ENCODE measurements at places on chromosomes 5 and 9. TPM values are rescaled to one million over a fixed set of nuclear protein-coding genes. Genes with fewer than 3 reads are reported as not detected.

COL23A1 gene
- 1.5 TPM for total RNA-seq

DNA sequence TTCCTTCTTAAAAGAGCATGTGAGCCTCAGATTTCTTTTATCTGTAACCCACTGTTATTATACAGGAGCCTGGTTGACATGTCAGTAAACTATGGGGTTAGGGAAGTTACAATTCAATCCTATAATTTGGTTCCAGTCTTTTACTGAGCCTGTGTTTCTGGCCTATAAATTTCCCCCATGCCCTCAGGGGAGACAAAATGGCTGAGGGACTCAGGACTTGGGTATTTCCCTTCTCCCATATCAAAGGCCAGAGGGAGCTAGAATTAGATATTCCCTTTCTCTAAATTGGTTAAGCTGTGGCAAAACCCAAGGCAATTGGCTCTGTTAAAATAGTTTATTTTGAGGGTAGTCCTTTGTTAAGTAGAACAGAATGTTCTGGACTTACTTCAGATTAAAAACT is 823.2 kb downstream of the TLE1 start:
- no peaks in the 10 kb centered on the region for H3K36me3 ChIP-seq
- H3K4me3 ChIP-seq: no peak overlapping the region
- no peak overlapping the region for H3K27ac ChIP-seq
- DNase-seq: no peak

- peaks cover 19% of the 10 kb centered on the region for H3K36me3 ChIP-seq
- no peak for DNase-seq
- H3K4me3 ChIP-seq: no peak overlapping the region
- H3K27me3 ChIP-seq: no peaks in the 10 kb centered on the region
Measured at GRCh38 chr5:115209279-115209678, 39.6 kb upstream of the TRIM36 start.

DNA sequence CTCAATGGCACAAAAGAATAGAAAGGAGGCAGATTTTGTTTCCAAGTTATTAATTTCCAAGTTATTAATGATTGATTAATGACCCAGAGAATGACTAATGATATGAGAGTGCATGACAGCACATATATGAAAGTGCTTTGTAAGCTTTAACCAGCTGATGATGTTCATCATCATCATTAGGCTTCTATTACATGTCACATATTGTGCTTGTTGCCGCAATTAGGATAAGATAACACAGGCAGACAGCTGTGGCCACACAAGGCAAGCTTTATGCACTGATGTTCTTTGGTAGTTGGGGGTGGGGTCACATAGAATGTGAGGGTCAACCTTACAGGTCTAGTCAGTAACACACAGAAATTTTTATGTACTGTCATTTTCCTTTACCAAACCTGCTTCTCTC is 219.7 kb downstream of the TRPM3 start:
- no peak overlapping the region for H3K4me3 ChIP-seq
- no peak for DNase-seq
- H3K36me3 ChIP-seq: no peaks in the 10 kb centered on the region
- no peaks in the 10 kb centered on the region for H3K27me3 ChIP-seq
- no peak overlapping the region for H3K27ac ChIP-seq
- H3K4me1 ChIP-seq: no peaks in the 10 kb centered on the region

ST6GALNAC4 gene
- total RNA-seq: 20.3 TPM

GRCh38 chr9:92426501-92427145 is 2.4 kb upstream of the OMD start:
- no peaks in the 10 kb centered on the region for H3K36me3 ChIP-seq
- peak overlapping the region; percentile 34 for H3K27ac ChIP-seq
- no peaks in the 10 kb centered on the region for H3K27me3 ChIP-seq
- H3K4me1 ChIP-seq: peaks cover 30% of the 10 kb centered on the region

DNA sequence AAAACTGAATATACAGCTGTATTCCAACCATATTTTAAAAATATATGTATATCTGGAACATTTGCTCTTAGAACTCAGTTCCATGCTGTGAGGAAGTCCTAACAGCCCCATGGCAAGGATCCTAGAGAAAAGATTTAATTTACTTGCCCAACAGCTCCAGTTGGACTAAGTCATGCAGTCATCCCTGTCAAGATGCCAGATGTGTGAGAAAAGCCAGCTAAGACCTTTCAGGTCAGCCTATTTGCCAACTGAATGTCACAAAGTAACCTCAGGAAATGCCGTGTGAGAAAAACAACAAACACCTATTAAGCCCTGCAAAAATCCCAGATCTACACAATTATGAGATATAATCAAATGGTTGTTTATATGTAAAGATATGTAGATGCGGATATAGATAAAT is 416.3 kb downstream of the NR2F1-AS1 start:
- no peaks in the 10 kb centered on the region for H3K36me3 ChIP-seq
- no peak for DNase-seq
- no peaks in the 10 kb centered on the region for H3K27me3 ChIP-seq
- peaks cover 13% of the 10 kb centered on the region for H3K4me1 ChIP-seq
- no peak overlapping the region for H3K27ac ChIP-seq

TAF11L4 gene
- total RNA-seq: not detected

CER1 gene
- total RNA-seq: not detected

DNA sequence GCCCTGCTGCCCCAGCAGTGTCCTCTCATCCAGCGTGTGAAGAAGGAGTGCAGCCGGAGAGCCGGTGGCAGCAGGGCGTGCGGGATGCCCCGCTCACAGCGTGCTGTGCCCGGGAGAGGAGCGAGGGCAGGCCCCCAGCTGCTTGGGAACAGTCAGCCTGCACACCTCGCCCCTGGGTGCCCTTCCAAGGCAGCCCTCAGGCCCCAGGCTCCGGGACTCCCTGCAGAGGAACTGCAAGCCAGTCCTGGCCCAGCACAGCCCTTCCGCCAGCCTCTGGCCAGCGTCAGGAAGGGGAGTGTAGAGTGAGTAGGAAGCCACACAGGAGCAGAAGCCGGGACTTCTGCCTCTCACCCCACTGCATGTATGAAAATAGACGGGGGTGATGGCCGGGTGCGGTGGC is 43.5 kb downstream of the ADAMTS2 start:
- no peak overlapping the region for H3K4me3 ChIP-seq
- peaks cover 13% of the 10 kb centered on the region for H3K4me1 ChIP-seq
- no peak for DNase-seq
- no peaks in the 10 kb centered on the region for H3K36me3 ChIP-seq
- H3K27ac ChIP-seq: no peak overlapping the region

DNA sequence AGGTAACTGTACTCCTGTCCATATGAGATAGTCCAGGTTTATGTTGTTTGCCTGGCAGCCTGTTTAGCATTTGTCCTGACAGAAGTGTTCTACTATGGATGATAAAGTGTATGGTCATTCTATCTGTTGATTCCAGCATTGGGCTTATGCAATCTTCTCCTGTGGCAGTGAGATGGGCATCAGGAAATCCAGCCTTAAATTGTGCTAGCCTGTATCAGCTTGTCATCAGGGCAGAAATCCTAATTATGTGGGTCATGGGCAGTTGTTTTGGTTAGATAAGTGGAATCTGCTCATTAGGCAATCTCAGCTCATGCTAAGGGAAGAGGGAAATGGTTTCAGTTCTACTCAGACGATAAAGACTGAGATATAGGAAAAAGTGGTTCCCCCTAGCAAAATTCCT is 247.4 kb upstream of the CHD1 start:
- no peak overlapping the region for H3K4me3 ChIP-seq
- no peaks in the 10 kb centered on the region for H3K36me3 ChIP-seq
- no peaks in the 10 kb centered on the region for H3K4me1 ChIP-seq
- no peak overlapping the region for H3K27ac ChIP-seq
- no peak for DNase-seq
- H3K27me3 ChIP-seq: no peaks in the 10 kb centered on the region

PAPPA gene
- total RNA-seq: 2.1 TPM

- no peak for DNase-seq
- peak overlapping the region; percentile 100 for H3K27ac ChIP-seq
- H3K36me3 ChIP-seq: no peaks in the 10 kb centered on the region
- no peak overlapping the region for H3K4me3 ChIP-seq
- no peaks in the 10 kb centered on the region for H3K27me3 ChIP-seq
Measured at GRCh38 chr5:176538989-176539384, 1.8 kb upstream of the RNF44 start.

- no peak overlapping the region for H3K4me3 ChIP-seq
- H3K27me3 ChIP-seq: no peaks in the 10 kb centered on the region
- H3K4me1 ChIP-seq: no peaks in the 10 kb centered on the region
- DNase-seq: no peak
- H3K36me3 ChIP-seq: no peaks in the 10 kb centered on the region
- no peak overlapping the region for H3K27ac ChIP-seq
Measured at GRCh38 chr5:21823588-21823987, 1029.6 kb downstream of the CDH12 start.

DNA sequence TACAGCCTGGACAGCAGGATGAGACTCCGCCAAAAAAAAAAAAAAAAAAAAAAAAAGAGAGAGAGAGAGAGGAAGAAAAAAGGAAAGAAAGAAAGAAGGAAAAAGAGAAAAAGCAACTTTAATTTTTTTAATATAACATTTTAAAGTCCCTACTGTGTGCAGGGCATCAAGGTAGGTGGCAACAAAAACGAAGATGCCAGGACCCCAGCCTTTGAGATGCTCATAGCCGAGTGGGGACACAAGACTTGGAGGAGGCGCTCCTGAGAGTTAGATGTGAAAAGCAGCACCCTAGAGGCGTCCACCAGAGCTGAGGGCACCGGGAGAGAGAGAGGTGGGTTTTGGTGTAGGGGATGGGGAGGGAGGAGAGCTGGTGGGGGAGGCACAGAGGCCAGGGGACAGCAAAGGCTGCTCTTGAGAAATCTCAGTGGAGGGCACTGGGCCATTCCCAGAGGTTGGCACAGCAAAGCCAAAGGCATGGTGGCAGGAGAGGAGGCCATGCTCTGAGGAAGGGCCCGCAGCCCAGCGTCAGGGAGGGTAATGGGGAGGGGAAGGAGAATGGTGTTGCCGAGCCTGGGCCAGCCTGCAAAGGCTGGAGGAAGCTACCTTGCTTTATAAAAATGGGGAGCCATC is 135.6 kb downstream of the C9orf50 start:
- no peak for DNase-seq
- H3K27ac ChIP-seq: peak overlapping the region; percentile 100
- no peaks in the 10 kb centered on the region for H3K27me3 ChIP-seq
- no peak overlapping the region for H3K4me3 ChIP-seq

- H3K36me3 ChIP-seq: no peaks in the 10 kb centered on the region
- no peak overlapping the region for H3K27ac ChIP-seq
- no peaks in the 10 kb centered on the region for H3K27me3 ChIP-seq
- H3K4me1 ChIP-seq: peaks cover 4% of the 10 kb centered on the region
- H3K4me3 ChIP-seq: no peak overlapping the region
- no peak for DNase-seq
Measured at GRCh38 chr5:74626386-74627222, 13.9 kb downstream of the ENC1 start.

DNA sequence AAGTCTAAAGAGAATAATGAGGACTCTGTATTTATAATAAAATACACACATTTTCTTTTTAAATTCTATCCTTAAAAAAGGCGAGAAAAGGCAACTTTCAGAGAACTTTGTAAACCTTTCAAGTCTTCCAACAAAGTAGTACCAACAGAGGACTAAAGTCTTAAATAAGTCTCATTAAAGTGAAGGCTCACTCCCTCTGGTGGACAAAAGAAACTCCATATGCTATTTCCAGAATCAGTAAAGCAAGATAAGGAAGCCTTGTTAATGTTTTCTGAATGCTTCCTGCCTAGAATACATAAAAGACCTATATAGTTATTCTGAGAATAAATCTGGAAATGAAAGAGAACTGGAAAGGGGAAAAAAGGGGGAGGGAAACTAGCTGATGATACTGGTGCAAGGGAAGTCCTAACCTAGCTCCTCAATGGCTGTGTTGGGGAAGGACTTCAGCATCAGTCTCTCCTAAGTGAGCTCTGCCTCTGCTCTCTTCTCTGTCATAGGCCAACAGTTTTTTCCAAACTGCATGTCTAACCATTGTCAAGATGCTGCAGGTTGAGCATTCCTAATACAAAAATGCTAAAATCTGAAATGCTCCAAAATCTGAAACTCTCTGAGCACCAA is 7.2 kb downstream of the HMGCS1 start:
- no peak overlapping the region for H3K4me3 ChIP-seq
- no peak overlapping the region for H3K27ac ChIP-seq
- H3K27me3 ChIP-seq: no peaks in the 10 kb centered on the region
- no peak for DNase-seq
- no peaks in the 10 kb centered on the region for H3K36me3 ChIP-seq

GRCh38 chr5:1366514-1366913 is 21.6 kb upstream of the CLPTM1L start:
- H3K4me1 ChIP-seq: no peaks in the 10 kb centered on the region
- H3K36me3 ChIP-seq: no peaks in the 10 kb centered on the region
- H3K4me3 ChIP-seq: no peak overlapping the region
- H3K27ac ChIP-seq: no peak overlapping the region
- peaks cover 56% of the 10 kb centered on the region for H3K27me3 ChIP-seq
- DNase-seq: no peak

GRCh38 chr9:31135567-31135966 is 1248.9 kb upstream of the ACO1 start:
- no peak overlapping the region for H3K4me3 ChIP-seq
- no peak for DNase-seq
- H3K36me3 ChIP-seq: no peaks in the 10 kb centered on the region
- no peak overlapping the region for H3K27ac ChIP-seq

DNA sequence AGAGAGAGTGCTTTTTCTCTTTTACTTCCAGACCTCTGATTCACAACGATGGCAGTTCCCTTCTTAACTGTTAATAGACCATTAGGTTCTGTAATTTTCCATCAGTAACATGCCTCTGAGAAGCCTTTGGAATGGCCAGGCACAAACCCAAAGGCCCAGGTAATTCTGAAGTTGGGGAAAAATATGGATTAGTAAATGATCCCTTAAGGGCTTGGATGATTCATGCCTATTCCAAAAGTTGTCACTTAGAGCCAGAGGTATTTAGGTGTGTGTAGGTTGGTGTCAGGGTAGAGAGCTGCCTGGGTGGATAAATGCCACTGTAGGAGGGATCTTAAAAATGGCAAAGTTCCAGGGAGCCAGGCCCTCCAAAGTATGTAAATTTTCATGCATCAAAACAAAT is 228.8 kb downstream of the PLK2 start:
- no peaks in the 10 kb centered on the region for H3K4me1 ChIP-seq
- H3K27me3 ChIP-seq: no peaks in the 10 kb centered on the region
- no peak overlapping the region for H3K27ac ChIP-seq
- no peaks in the 10 kb centered on the region for H3K36me3 ChIP-seq
